Stimulated activated CD4-positive, alpha-beta T cell treated with anti-CD3 and anti-CD28 coated beads, TNF-alpha, amount 100 ng/mL, for 4 hours (primary cell): ENCODE measurements at places on chromosomes 2 and 18.

GRCh38 chr18:49751427-49752094, 61.8 kb downstream of the ACAA2 start:
- no peak for DNase-seq

DNA sequence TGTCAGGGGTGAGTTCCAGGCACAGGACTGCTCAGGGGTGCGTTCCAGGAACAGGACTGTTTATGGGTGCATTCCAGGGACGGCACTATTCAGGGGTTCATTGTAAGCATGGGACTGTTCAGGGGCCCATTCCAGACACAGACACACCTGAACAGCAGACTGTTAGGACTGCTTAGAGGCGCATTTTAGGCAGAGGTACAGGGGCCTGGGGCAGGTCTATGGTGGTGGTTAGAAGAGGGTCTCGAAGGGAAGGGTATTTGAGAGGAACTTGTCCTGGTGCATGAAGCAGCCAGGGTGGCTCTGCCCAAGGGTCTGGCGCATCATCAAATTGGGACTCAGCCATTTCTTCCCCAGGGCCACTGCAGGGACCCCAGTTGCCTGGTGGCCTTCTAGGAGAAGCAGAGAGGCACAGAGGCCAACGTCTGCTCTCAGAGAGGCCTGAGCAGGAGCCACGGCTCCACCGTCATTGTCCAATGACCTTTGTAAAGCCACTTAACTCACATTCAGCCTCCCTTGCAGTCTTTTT, 14.8 kb upstream of the MLPH start:
- DNase-seq, result no peak

GRCh38 chr2:150464270-150464669, 23.2 kb downstream of the RND3 start:
- DNase-seq, result no peak

GRCh38 chr2:168751104-168751740, 51.2 kb upstream of the NOSTRIN start:
- no peak for DNase-seq

- no peak for DNase-seq
Observed at GRCh38 chr2:125033871-125034270, 1008.8 kb downstream of the CNTNAP5 start.

DNA sequence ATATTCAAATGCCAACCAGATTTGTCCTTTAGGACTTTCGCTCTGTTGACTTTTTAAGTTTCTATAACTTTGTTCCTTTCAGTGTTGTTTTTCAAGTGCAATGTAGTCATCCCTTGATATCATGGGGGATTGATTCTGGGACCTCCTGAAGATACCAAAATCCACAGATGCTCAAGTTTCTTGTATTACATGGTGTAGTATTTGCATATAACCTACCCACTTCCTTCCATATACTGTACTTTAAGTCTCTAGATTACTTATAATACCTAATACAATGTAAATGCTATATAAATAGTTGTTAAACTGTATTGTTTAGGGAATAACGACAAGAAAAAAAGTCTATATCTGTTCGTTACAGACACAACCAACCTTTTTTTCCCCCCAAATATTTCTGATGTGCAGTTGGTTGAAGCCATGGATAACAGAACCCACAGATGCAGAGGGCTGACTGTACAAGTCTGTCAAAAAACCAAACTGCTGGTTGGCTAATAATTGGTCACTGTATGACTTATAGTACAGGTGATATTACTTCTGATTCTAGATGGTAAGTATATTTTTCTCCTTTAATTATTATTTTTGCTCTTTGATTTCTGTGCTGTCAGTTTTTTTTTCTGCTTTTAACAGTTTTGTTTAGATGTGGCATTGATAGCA, 201.7 kb upstream of the STON1 start:
- DNase-seq, result no peak

GRCh38 chr2:105789745-105790460, 45.2 kb downstream of the NCK2 start:
- no peak for DNase-seq

DNA sequence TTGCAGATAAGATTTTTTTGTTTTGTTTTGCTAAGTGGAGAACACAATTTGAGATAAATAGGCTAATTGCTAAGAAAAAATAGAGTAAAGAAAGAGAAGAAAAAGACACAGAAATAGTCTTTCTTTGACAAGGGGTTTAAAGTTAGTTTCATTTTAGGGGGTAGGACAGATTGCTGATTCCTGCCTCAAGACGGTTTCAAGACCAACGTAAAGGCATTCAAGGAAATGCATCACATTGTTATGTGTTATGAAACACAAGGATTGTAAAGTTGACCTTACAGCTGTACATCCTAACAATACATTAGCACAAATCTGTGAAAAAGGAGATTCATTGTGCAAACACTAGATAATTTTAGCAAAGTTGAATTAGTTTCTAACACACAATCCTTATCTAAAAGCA, 22.7 kb upstream of the ETAA1 start:
- no peak for DNase-seq

GRCh38 chr2:212013626-212014025, 525.0 kb downstream of the ERBB4 start:
- no peak for DNase-seq

DNA sequence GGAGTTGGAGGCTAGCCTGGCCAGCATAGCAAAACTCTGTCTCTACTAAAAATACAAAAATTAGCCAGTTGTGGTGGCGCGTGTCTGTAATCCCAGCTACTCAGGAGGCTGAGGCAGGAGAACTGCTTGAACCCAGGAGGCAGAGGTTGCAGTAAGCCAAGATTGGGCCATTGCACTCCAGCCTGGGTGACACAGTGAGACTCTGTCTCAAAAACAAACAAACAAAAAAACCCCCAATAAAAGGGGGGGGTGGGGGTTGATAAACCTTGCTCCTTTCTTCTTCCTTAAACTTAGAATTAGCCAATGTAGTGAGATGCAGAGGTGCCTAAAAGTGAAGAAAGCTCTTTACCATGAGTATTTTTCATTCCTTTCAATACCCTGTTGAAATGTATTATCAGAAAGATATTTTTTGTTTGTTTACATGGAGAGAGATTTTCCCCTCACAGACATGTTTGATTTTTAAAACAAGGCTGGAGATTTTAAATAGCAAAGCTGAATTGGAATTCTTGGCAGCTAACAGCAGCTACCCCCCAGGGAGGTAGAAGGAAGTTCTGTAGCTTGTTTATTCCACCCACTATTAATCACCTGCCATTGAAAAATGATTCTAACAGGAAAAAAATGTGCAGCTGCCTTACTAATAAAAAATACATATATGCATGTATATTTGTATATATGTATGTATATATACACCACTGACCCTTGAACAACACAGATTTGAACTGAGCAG, 48.6 kb downstream of the GYPC start:
- DNase-seq, result no peak

DNA sequence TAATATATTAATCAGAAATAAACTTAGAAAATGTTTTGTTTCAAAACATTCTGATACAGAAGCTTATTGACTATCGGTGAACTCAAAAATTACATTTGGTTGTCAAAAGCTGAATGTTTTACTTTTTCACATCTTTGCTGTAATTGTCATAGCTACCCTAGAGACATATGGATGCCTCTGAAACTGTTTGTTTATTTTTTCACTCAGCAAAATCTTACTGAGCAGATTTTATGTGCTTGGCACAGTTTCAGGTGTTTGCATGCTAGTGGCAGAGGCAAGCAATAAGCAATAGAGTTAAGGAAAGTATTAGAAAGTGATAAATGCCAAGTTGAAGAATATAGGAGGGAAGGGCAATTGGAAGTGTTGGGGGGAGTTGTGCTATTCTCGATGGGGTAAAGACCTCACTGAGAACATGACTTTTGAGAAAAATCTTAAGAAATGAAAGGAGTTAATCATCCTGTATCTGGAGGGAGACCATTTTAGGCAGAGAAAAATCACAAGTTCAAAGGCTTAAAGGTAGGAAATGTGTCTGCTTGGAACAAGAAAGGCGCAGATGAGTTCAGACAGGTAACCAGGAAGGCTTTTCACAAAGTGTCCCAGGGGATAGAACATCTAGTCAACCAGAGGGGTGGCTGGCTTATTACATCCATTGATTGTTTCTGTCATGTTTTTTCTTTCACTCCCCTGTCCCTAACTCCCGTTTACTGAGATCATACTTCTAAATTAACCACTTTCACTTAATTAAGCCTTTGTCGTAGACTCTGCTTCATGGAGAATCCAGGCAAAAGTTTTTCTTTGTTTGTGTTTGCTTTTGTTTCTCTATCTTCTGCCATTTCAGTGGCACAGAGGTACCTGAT, 27.2 kb upstream of the COBLL1 start:
- DNase-seq, result no peak

GRCh38 chr2:53353135-53354114, 414.2 kb upstream of the CHAC2 start:
- DNase-seq, result no peak
